Bone marrow (tissue), 2 donors: ENCODE measurements at places on chromosomes 7 and 10.

DNA sequence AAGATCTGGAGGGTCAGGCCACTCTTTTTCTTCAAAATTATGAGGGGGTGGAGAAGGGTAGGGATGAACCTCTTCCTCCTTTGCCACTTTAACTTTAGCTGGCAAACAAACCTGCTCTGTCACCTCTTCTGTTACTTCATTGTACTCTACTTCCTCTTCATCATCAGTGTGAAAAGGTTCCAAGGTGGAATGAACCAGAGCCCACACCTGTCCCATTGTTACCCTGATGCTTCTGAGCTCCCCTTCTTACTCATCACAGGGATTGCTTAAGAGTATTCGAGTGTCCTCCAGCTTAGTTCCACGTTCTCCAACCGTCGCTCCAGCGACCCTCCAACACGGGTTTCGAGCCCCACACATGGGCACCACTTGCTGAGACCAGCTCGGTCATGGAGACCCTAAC, 5.2 kb downstream of the MRPS24 start:
- DNase-seq = no peak

- peak; percentile 56 for DNase-seq
Measured at GRCh38 chr10:92688927-92689662, 660 bp upstream of the HHEX start.

GRCh38 chr7:130195396-130195795, 9.8 kb downstream of the TMEM209 start:
- no peak for DNase-seq

- DNase-seq = peak; percentile 7
Measured at GRCh38 chr7:7596176-7596575, 29.5 kb downstream of the MIOS start.

DNA sequence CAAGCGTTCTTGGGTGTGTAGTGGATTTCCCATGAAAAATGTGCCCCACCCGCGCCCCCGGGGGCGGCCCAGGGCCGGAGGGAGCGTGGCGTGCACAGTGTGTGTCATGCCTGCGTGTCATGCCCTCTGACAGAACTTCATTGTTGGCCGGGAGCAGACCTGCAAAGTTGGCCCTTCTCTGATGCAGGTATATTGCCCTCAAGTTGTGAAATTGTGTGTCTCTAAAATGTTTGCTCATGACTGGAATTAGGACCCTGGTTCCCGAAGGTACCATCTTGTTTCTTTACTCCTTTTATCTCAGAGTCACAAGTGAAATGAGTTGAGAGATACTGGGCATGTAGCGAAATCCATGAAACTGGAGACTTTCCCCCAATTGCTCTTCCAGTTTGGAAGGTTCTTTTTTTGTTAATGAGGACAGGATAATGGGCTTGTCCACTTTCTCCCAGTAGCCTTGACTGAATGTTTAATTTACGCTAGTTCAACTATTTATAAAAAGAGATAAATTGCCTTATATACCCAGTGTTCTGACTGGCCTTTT, 26.2 kb downstream of the ADK start:
- peak; percentile 4 for DNase-seq

- DNase-seq = no peak
Measured at GRCh38 chr10:75334720-75335119, 66.8 kb downstream of the ZNF503 start.

GRCh38 chr7:98836811-98837629, 32.8 kb downstream of the TMEM130 start:
- DNase-seq = no peak
